ENCODE measurements at places on chromosomes 7 and 10.

DNA sequence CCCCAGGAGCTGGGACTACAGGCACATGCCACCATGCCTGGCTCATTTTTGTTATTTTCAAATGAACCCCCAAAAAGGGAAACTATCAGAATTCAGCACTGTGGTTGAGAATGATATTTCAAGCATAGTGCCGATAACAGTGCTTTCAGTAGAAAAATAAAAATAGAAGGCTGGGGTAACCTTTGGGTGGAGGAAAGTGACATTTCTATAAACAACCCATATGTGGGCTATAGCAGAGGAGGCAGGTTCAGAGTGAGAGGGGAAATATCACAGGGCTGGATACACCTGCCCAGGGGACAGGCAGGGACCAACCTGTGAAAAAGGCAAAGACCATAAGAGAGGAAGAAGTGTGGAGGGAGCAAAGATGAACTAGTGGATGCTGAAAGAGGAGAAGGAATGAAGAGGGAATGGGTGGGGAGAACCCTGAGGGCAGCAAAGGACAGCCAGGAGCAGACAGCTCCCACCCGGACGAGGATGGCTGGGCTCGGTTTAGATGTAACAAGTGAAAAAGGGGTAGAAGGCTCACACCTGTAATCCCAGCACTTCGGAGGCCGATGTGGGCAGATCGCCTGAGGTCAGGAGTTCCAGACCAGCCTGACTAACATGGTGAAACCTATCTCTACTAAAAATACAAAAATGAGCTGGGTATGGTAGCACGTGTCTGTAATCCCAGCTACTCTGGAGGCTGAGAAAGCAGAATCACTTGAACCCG lies 56.5 kb downstream of the MAP3K8 start:
- no peak for DNase-seq

DNA sequence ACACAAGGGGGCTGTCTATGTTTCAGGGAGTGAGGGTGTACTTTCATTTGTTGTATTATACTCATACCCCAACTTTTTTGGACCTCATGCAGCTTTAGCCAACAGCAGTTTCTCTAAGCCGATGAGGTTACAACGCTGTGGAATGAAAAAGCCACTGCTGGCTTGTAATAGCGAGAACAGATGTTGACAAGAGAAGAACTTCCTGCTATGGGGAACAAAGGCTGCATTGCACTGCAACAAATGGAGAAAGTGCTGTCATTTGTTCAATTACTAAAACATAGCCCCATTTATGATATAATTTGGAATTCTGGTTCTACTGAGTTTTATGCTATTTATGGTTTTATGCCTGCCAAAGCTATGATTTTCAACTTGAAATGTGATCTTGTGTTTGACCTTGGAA lies 104.2 kb upstream of the TMEM72 start:
- no peak for DNase-seq

GRCh38 chr10:101141616-101142532 lies 10.8 kb downstream of the TLX1 start:
- peak; percentile 84 for DNase-seq

DNA sequence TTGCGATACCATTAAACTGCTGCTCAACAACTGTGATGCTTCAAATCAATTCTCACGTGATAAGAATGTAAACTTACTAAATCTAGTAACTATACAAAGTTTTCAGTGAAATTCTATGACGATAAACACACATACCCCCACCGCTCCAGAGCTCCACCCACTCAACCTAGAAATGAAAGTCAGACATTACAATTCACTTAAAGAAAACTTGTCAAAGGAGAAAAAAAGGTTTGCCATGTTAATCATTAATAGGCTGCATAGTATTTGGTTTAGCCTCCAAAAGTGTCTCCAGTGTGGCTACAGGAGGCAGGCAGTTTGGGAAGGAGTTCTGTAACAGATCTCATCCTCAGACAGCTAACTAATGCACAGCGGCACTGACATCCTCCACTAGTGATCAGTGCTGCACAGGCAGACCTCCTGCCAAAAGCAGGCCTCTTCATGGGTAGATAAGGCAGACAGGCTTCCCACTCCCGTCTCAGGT lies 3.1 kb downstream of the HERPUD2 start:
- DNase-seq: peak; percentile 43

- no peak for DNase-seq
Measured at GRCh38 chr7:105974471-105974870, 11.4 kb downstream of the CDHR3 start.

- no peak for DNase-seq
Measured at GRCh38 chr10:113643183-113643582, 20.7 kb downstream of the NRAP start.

DNA sequence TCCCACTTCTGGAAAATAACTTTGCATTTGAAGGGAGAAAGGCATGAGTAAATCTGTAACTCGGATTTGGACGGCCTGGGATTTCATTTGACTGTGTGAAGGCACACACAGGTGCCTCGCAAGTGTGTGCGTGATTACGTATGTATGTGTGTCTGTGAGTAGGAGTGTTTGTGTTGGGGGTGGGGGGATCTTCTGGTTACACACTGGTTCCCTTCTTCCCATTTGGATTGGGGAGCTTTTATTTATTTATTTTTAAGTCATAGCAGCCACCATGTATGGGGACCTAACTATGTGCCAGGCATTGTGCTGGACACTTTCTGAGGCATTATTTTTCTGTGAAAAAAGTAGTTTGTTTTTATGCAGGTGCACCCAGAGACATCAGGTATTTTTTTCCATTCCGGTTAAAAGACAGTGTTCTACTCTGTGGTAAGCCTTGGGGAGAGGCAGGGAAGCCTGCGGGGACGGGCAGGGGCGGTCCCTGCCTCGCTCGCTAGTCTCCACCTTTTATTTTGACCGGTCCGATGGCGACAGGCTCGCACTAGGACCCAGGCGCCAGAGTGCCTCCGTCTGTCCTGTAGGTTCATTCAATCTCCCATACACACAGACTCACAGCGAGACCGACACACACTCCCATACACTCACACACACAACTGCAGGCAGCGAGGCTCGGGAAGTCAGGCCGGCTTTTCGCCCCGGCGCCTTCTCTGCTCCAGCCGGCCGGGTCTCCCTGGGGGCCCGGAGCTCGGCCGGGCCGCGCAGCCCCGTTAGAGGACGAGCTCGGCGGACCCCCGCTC lies at the start of gene MXI1:
TSS of gene MXI1 (plus strand) at position 595 of the 794 bp plus-strand sequence. CDS start 204 bp downstream, outside the sequence.
- DNase-seq: peak; percentile 55

GRCh38 chr10:63929831-63930467 lies 408.7 kb downstream of the REEP3 start:
- DNase-seq: no peak

GRCh38 chr10:123521556-123521955 lies 144.6 kb upstream of the GPR26 start:
- DNase-seq: no peak

- DNase-seq: no peak
Measured at GRCh38 chr10:2953495-2953894, 113.9 kb upstream of the PFKP start.

Data from activated T-cell treated with anti-CD3 and anti-CD28 coated beads, Interleukin-2, amount 50 U/mL, for 1 hour (primary cell).